ENCODE measurements at places on chromosomes 1 and 21. TPM values are rescaled to one million over a fixed set of nuclear protein-coding genes. Genes with fewer than 3 reads are reported as not detected.

DNA sequence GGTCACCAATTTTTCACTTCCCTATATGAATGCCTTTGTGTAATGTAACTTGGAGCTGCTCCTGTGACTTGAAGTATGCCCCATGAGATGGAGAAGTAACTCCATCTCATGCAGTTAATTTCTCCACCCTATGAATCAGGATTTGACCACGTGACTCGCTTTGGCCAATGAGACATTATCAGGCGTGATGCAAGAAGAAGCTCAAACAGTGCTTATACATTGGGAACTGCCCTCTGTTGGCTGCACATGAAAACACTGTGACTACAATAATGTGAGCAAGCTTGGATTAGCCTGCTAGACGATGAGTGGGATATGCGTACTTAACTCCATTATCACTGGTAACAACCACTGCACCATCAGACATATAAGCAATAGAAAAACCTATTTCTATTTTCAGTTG, 684.4 kb downstream of the PLA2G4A start:
- H3K36me3 ChIP-seq = no peaks in the 10 kb centered on the region
- H3K4me3 ChIP-seq = no peak overlapping the region
- DNase-seq = no peak
- H3K27ac ChIP-seq = no peak overlapping the region
- no peaks in the 10 kb centered on the region for H3K27me3 ChIP-seq

DNA sequence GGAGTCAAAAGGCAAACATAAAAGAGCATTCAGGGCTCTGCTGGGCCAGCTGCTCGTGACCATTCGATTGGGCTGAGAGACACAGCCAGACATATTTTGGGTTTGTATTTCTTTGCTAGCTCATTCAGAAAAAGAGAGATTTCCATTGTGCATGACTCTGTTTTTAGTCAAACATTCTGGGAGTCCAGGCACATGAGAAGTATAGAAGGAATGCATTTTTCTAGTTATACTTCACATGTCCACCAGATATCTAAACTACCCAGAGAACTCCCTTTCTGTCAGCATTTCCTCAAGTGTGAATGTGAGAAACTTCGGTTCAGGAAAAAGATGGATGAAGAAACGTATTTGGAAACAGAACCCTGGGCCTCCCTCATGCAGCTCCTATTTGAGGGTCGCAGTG, 6.3 kb upstream of the KCNE1 start:
- no peak for DNase-seq
- H3K4me1 ChIP-seq = peaks cover 11% of the 10 kb centered on the region
- H3K27me3 ChIP-seq = no peaks in the 10 kb centered on the region
- H3K27ac ChIP-seq = no peak overlapping the region

DNA sequence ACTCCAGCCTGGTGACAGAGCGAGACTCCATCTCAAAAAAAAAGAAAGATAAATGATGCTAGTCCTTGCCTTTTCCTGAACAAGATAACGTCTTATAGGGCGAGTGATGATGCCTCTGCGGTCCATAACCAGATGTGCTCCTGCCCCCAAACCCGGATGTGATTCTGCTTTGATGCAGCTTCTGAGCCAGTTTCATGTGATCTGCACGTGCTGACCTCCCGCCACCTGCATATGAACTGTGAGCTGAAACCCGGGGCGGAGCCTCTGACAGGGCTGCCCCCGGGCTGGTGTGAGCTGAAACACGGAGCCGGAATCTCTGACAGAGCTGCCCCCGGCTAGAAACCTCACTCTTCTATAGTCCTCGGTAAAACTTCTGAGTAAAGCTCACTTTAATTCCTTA, 1.3 kb downstream of the KRTAP12-4 start:
- H3K36me3 ChIP-seq = no peaks in the 10 kb centered on the region
- H3K4me3 ChIP-seq = no peak overlapping the region
- no peak overlapping the region for H3K27ac ChIP-seq
- H3K4me1 ChIP-seq = no peaks in the 10 kb centered on the region
- peak; percentile 10 for DNase-seq

- no peaks in the 10 kb centered on the region for H3K4me1 ChIP-seq
- no peak overlapping the region for H3K4me3 ChIP-seq
- no peak for DNase-seq
- no peaks in the 10 kb centered on the region for H3K36me3 ChIP-seq
- H3K27me3 ChIP-seq = peaks cover 3% of the 10 kb centered on the region
- no peak overlapping the region for H3K27ac ChIP-seq
These were observed 8.6 kb upstream of the NTNG1 start for GRCh38 chr1:107132195-107132594.

- H3K4me1 ChIP-seq = peaks cover 27% of the 10 kb centered on the region
- H3K4me3 ChIP-seq = no peak overlapping the region
- H3K27ac ChIP-seq = peak overlapping the region; percentile 32
- no peaks in the 10 kb centered on the region for H3K36me3 ChIP-seq
- H3K27me3 ChIP-seq = no peaks in the 10 kb centered on the region
- peak; percentile 54 for DNase-seq
These were observed 186.2 kb downstream of the RHOU start for GRCh38 chr1:228921481-228921880.

Gene NDUFV3
- 28.9 TPM for polyA plus RNA-seq

Data from lung (tissue), 17 donors.